Chondrocyte (in vitro differentiated cells): ENCODE measurements at places on chromosomes 3 and 15. TPM values are rescaled to one million over a fixed set of nuclear protein-coding genes. Genes with fewer than 3 reads are reported as not detected.

DNA sequence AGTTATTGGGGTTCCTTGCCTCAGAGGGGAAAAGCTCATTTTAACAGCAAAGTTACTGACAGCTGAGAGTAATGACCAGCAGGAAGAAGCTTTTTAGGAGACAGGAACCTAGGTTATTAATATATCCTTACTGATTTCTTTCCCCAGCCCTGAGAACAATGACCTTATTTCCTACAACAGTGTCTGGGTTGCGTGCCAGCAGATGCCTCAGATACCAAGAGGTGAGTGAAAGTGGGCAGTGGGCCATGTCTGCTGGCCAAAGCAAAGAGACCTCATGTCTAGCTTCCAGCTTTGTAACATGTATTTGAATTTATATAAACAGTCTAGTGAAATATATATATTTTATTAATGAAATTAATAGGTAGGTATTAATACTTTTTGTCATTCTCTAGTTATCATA lies 5.0 kb downstream of the CCNDBP1 start:
- no peak for DNase-seq

- no peak for DNase-seq
These were observed 298.3 kb upstream of the TGFBR2 start for GRCh38 chr3:30308131-30308530.

DNA sequence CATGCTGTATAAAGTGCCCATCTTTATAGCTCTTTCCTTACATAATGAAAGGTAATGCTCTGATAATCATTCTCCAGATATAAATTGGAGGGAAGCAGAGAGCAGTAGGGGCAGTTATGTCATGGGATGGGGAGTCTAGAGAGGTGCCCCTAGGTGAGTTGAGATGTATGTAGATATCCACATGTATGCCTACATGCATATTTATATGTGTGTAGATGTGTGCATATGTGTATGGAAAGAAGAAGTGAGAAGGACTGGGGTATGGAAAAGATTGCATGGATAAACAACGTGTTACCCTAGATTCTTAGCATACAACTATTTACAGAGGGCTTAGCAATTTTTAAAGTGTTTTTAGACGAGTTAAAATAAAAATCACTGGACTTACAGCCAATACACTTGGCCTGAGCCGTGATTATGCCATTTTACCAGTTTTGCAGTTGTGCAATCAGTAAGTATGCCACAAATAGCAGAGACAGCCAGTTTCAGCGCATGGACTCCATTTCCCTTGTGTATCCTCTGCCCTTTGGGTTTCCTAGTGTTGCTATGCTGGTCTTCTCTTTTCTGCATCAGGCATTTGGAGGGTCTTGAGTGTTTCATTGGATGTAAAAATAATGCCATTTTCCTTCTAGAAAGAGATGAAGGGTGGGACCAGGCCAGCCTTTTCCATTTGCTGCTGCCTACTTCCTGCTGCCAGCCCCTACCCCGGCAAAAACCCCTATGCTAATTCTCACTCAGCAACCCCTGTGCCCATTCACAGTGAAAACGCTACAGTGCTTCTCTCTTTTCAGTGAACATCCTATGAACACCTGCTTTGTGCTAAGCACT lies 199.4 kb upstream of the NR2E3 start:
- DNase-seq: no peak

STAB1 gene
- total RNA-seq: not detected in 3 replicates

COLQ gene
- total RNA-seq: 4.2 to 5.6 TPM (median 4.4 TPM) in 3 replicates
